Stimulated activated CD4-positive, alpha-beta T cell treated with anti-CD3 and anti-CD28 coated beads, Interleukin-15, amount 100 ng/mL, for 1 hour (primary cell): ENCODE measurements at places on chromosomes 2 and 18.

GRCh38 chr2:29063056-29063455 lies 11.3 kb downstream of the PCARE start:
- no peak for DNase-seq

GRCh38 chr18:44725300-44726058 lies 44.8 kb downstream of the SETBP1 start:
- DNase-seq, result peak; percentile 33

- DNase-seq, result no peak
These were observed 220.5 kb upstream of the ATP5MC3 start for GRCh38 chr2:175401956-175402469.

GRCh38 chr2:25161055-25161781 lies 7.2 kb downstream of the POMC start:
- DNase-seq, result peak; percentile 31

GRCh38 chr18:74625157-74625556 lies 27.5 kb downstream of the ZNF407 start:
- DNase-seq, result no peak

DNA sequence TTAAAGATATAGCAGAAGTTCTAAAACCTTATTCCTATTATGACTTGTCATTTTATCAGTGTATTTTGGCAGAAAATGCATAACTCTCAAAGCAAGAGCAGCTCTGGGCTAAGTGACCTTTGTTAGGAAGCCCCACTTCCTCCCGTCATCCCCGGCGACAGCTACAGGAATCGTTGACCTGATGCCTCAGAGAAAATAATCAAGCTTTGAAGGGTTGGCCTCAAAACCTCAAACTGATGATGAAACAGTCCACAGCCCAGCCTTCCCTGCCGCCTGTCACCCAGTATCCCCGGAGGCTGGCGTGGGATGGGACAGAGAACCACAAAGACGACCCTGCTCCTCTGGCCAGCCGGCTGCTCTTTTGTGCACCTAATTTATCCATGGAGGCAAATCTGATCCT lies 65.3 kb downstream of the KCNF1 start:
- no peak for DNase-seq

- no peak for DNase-seq
These were observed 423 bp upstream of the TTC27 start for GRCh38 chr2:32627441-32627813.

- DNase-seq, result no peak
These were observed 106.4 kb upstream of the NCKAP5 start for GRCh38 chr2:133674433-133675331.

GRCh38 chr2:159140070-159140769 lies 146.3 kb downstream of the WDSUB1 start:
- no peak for DNase-seq
